ENCODE measurements at places on chromosomes 3 and 15.

DNA sequence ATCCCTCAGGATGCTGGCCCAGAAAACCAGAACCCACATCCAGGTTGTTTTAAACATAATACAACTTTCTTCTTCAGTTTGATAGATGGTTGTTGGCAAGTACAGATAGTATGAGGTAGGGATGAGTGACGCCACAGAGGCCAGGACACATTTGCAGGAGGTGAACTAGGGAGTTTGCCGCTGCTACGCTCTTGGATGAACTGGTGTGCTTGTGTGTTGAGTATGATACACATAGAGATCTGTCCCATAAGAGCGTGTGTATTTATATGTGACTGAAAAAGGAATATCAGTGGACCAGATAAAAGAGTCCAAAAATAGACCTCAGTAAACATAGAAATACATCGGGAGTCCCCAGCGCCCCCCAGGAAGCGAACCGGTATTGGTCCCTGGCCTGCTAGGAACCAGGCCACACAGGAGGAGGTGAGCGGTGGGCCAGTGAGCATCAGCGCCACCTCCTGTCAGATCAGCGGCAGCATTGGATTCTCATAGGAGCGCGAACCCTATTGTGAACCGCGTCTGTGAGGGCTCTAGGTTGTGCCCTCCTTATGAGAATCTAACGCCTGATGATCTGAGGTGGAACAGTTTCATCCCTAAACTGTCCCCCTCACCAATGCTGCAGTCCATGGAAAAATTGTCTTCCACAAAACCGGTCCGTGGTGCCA is 98.1 kb downstream of the LRRK1 start:
- no peak for DNase-seq

GRCh38 chr3:190644766-190645165 is 130.9 kb downstream of the IL1RAP start:
- no peak for DNase-seq

DNA sequence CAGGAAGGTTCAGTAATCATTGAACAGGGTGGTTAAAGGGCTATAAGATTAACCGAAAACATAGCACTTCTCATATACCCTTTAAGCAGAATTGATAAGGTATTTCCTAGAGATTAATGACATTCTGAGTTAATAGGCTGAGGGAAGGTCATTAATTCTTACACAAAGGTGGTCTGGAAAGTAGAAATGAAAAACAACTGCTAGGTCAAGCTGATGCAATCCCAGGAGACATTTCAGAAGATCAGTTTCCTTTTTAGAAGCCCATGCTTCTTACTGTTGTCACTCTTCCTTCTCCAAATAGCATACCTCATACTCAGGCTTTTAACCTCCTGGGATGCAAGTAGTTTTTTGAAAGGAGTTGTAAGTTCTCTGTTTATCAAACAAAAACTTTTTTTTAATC is 8.8 kb downstream of the FILIP1L start:
- no peak for DNase-seq

GRCh38 chr3:64061628-64062027 is 38.3 kb upstream of the PSMD6 start:
- no peak for DNase-seq

- DNase-seq = no peak
Observed at GRCh38 chr15:41553731-41554130, 5.3 kb upstream of the TYRO3 start.

DNA sequence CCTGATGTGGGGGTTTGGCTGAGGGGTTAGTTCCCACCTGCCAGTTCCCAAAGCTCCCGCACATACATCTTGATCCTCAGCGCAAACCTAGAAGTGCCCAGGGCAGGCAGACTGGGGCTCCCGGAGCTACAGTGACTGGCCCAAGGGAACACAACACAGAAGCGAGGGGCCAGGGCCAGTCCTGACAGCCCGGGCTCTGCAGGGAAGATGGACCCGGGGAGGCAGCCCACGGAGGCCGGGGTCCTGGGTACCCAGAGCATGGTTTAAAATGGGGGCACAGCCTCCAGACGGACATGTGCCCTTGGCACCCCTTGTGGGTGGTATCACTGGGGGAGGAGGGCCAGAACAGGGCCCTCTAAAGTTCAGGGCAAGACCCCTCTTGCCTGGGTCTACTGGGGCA is 5.1 kb downstream of the CPN2 start:
- no peak for DNase-seq

- DNase-seq = no peak
Observed at GRCh38 chr3:15315003-15315402, 17.4 kb downstream of the SH3BP5 start.

GRCh38 chr15:49731187-49732099 is 110.6 kb downstream of the DTWD1 start:
- DNase-seq = no peak

DNA sequence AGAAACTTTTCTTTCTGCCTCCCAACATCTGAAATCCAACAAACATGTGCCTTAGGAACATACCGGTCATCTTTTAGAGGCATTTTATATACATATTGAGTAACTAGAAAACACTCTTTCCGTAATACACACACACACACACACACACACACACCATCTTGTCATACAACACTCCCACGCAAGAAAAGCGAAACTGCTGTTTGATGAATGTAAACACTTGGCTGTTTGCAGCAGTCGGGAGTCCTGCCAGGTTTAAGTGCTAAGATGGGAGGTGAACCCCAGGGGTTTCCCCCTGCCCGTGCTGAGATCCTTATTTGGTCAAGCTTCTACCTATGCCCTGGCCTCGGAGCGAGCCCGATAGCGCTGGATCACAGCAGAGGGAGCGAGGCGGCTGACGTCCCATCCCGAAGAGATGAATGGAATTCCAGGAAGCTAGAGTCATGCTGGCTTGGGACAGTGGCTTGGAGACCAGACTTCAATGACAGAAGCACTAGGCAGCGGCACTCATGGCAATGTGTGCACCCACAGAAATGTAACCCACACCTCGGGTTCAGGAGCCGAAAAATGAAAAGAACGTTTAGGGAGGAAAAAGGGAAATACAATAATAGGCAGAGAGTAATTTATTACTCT is 1.3 kb upstream of the THBS1 start:
- no peak for DNase-seq

GRCh38 chr3:189123595-189124387 is 48.0 kb upstream of the TPRG1 start:
- DNase-seq = no peak

- no peak for DNase-seq
Observed at GRCh38 chr3:141436180-141436579, 50.6 kb upstream of the RASA2 start.

DNA sequence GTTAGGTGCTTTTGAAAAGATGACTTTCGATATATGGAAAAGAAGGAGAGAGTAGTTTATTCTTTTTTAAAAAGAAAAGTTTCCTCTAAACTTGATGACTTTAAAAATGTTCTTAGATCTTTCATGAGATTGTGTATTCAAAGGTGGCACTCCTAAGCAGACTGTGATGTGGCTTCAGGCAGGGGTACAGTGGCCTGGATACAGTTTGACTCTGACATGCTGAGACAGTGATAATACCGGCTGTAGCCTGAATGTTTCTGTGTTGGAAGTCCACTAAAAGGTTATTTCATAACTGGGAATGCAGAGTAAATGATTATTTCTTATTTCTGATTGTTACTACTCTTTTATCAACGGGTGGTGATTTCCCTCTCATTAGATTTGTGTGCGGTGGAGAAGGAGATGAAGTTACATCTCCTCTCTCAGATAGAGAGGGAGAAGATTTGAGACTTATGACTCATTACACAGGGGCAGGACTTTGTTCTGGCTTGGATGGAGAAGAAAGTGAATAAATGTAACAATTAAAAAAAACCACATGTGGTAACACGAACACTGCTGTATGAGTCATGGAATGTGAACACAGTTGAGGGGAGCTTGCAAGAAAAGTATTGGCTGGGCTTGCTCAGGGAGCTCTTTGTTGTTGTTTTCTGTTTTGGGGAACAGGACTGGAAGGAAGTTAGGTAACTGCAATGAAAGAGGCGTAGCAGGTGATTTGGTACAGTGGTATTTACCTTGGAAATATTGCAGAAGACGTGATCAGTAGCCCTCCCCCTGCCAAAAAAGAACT is 21.6 kb downstream of the SPTSSB start:
- DNase-seq = no peak

GRCh38 chr15:99092554-99093172 is 12.2 kb upstream of the SYNM start:
- DNase-seq = no peak

GRCh38 chr15:84625123-84625522 is 24.3 kb downstream of the ZSCAN2 start:
- no peak for DNase-seq

DNA sequence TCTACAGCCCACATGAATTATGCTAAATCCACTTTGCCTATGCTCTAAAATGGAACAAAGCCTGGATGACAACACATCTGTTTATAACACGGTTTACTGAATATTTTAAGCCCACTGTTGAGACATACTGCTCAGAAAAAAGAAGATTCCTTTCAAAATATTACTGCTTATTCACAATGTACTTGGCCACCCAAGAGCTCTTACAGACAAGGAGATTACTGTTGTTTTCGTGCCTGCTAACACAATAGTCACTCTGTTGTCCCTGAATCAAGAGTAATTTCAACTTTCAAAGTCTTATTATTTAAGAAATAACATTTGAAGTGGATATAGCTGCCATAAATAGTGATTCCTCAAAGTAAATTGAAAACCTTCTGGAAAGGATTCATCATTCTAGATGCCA is 70.9 kb downstream of the ANKRD28 start:
- no peak for DNase-seq

DNA sequence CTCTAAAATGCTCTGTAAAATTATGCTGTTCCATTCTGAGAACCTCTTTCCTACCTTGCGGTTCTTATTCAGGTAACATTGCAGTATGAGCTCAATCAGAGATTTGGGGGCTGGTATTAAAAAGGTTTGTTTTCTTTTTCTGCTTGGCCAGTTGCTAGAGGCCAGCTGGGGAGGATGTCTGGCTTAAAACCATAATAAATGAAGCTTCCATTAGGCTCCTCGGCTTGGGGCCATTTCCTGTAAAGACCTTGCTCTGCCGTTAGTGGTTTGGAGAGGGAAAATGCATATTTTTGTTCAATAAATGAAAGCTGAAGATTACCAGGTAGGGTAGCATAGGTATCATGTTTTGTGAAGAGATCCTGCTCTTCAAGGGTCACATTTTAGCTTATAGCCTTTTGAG is 55.2 kb downstream of the MCTP2 start:
- DNase-seq = no peak

- no peak for DNase-seq
Observed at GRCh38 chr3:54304877-54305276, 182.5 kb downstream of the CACNA2D3 start.

GRCh38 chr15:90588427-90588826 is 58.7 kb downstream of the CRTC3 start:
- DNase-seq = no peak

DNA sequence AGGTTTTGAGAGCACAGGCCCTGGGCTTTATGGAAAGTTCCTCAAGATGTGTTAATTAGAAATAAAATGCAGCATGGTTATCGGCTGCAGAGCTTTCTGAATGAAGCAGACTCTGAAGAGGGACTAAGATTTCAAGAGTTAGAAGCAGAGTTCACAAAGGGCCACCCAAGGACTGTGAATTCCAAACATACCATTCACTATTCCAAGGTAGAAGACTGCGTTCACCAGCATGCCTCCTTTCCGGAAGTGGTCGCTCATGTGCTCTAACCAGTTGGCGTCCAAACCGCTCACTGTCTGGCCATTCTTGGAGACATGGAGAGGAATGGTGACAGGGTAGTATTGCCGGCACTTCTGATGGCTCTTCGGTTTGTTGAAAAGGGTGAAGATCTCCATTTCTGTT is 104.9 kb downstream of the OXNAD1 start:
- no peak for DNase-seq

DNA sequence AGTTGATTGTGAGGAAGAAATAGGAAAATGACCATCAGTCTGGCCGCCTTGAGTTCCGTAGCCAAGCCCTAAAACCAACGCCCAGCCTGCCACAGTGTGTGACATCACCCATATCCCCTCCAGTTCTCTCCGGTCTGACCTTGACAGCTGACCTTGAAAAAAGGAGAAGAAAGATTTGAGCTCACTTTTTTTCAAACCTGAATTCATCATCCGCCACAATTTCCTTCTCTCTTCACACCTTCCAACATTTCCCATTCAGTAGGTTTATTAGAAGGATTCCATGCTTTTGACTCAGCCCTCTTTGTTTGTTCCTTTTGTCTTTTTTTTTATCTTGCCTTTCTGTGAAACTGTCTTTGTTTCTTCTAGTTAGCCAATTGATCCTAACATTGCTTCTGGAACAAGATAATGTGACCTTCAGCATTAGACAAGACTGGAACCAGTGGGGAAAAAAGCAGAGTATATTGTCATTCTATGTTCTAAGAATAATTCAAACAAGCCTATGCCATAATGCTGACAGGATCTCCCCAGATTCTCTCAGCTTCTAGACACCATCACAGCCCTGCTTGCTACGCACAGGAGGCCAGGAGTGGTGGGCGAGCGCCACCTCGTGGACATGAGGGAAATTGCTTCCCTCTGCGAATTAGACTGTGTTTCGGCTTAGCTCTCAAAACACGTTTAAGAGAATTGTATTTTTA is 283.1 kb downstream of the FGF12 start:
- DNase-seq = peak; percentile 18

GRCh38 chr15:76172782-76173181 is 113.0 kb downstream of the TMEM266 start:
- no peak for DNase-seq

DNA sequence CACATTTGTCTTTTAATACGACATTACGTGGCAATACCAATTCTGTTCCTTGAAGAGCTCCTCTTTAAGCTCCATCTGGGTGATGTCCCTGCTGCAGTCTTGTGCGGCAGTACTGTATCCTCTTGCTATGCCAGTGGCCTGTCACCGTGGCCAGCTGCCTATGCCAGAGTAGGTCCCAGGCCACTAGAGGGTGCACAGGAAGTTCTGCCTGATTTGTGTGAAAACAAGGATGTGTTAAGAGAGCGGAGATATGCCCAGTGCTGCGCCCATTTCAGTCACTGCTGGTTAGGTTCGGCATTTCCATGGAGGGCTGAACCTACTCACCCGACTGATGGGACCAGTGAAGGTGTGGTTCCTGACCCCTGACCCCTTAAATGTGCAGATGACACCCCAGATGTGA is 25.2 kb downstream of the NIPA1 start:
- DNase-seq = no peak

- DNase-seq = no peak
Observed at GRCh38 chr3:12759693-12760565, 870 bp upstream of the TMEM40 start.

DNA sequence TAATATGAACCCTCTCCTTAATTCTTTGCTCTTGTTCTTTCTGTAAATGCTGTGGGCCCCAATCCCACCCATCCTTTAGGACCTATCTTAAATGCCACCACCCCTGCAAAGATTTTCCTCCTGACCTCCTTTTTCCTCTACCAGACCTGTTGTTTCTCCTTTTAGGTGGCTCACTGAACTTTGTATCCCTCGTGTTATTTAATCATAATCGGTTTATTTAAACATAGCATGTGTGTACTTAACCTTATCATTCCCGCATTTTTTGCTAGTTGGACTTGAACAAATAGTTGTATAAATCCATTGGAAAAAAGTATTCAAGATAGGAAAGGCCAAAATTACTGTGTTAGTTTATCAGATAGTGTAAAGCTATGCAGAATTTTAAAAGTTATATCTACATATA is 988 bp upstream of the NFKBIZ start:
- DNase-seq = no peak
